ENCODE measurements at places on chromosomes 2 and 18. TPM values are rescaled to one million over a fixed set of nuclear protein-coding genes. Genes with fewer than 3 reads are reported as not detected.

MSH6 gene
- total RNA-seq = 47.7 TPM

LOXHD1 gene
- total RNA-seq = not detected

IL18R1 gene
- total RNA-seq = 1.2 TPM

RAD51AP2 gene
- 0.14 TPM for total RNA-seq

GRB14 gene
- 0.98 TPM for total RNA-seq

MYCN gene
- not detected for total RNA-seq

ADAM17 gene
- 26.6 TPM for total RNA-seq

RGPD3 gene
- 0.09 TPM for total RNA-seq

GKN1 gene
- total RNA-seq = not detected

NABP1 gene
- 20.2 TPM for total RNA-seq

PPP1R1C gene
- 14.6 TPM for total RNA-seq

LINC00305 gene
- not detected for total RNA-seq

CELF4 gene
- not detected for total RNA-seq

NTSR2 gene
- total RNA-seq = not detected

PDIA6 gene
- 284 TPM for total RNA-seq

SH3BP4 gene
- 20.7 TPM for total RNA-seq

FHOD3 gene
- 18.7 TPM for total RNA-seq

VWA3B gene
- not detected for total RNA-seq

IL1R2 gene
- total RNA-seq = not detected

ACMSD gene
- total RNA-seq = 0.46 TPM

NEUROD1 gene
- total RNA-seq = not detected

NAT8 gene
- total RNA-seq = not detected

MYO3B gene
- 3.3 TPM for total RNA-seq

AMER3 gene
- not detected for total RNA-seq

CDH20 gene
- total RNA-seq = not detected

HOXD4 gene
- not detected for total RNA-seq

PLGLB1 gene
- total RNA-seq = not detected

ALPG gene
- not detected for total RNA-seq

SPDYA gene
- total RNA-seq = 0.28 TPM

LANCL1 gene
- total RNA-seq = 34.3 TPM

GATA6 gene
- total RNA-seq = 4.0 TPM

APCDD1 gene
- 0.35 TPM for total RNA-seq

SP140 gene
- total RNA-seq = not detected

HK2 gene
- total RNA-seq = 34.5 TPM

REEP1 gene
- total RNA-seq = not detected

ASTL gene
- not detected for total RNA-seq

SERPINB2 gene
- 205 TPM for total RNA-seq

FNDC4 gene
- total RNA-seq = 12.5 TPM

LYG1 gene
- not detected for total RNA-seq

ABCB6 gene
- total RNA-seq = 23.6 TPM

SEPTIN10 gene
- total RNA-seq = 35.5 TPM

SMIM21 gene
- not detected for total RNA-seq

CXCR1 gene
- not detected for total RNA-seq

KIAA2012 gene
- total RNA-seq = not detected

CIDEA gene
- 3.0 TPM for total RNA-seq

CNGA3 gene
- not detected for total RNA-seq

NEU4 gene
- total RNA-seq = not detected

SLC4A3 gene
- total RNA-seq = 6.5 TPM

TUBB8B gene
- total RNA-seq = not detected

FAM136A gene
- 35.3 TPM for total RNA-seq

TMEM163 gene
- not detected for total RNA-seq

CYRIA gene
- total RNA-seq = 1.1 TPM

VWC2L gene
- total RNA-seq = not detected

TBR1 gene
- total RNA-seq = not detected

SCN2A gene
- total RNA-seq = 0.07 TPM

NT5DC4 gene
- total RNA-seq = not detected

AQP12A gene
- total RNA-seq = not detected
